ENCODE measurements at places on chromosomes 5 and 9. TPM values are rescaled to one million over a fixed set of nuclear protein-coding genes. Genes with fewer than 3 reads are reported as not detected.
A peak's percentile ranks its signal among the peaks of the same experiment; 100 is the strongest.

Gene WNT8A
- not detected for total RNA-seq

- peak; percentile 94 for DNase-seq
Observed at GRCh38 chr9:90546200-90546599, 96.4 kb downstream of the DIRAS2 start.

GRCh38 chr5:170426149-170426767 is 37.1 kb upstream of the KCNMB1 start:
- no peak for DNase-seq

GRCh38 chr9:95101326-95101725 is 216.2 kb downstream of the FANCC start:
- no peak for DNase-seq

Measured in IMR-90 (cell line).